ENCODE measurements at places on chromosomes 5 and 9. TPM values are rescaled to one million over a fixed set of nuclear protein-coding genes. Genes with fewer than 3 reads are reported as not detected.

- peak; percentile 34 for DNase-seq
- H3K4me1 ChIP-seq: no peaks in the 10 kb centered on the region
- H3K27me3 ChIP-seq: no peaks in the 10 kb centered on the region
- no peak overlapping the region for H3K4me3 ChIP-seq
- no peaks in the 10 kb centered on the region for H3K36me3 ChIP-seq
Measured at GRCh38 chr5:175842951-175843793, 28.2 kb upstream of the CPLX2 start.

Gene RNF14
- total RNA-seq: 101 TPM

Gene CDKN2B
- total RNA-seq: 28.7 TPM

Gene FGFR4
- total RNA-seq: 10.3 TPM

Data from testis (tissue), 5 donors.